ENCODE measurements at places on chromosomes 3 and 15.

- DNase-seq: no peak
These were observed 567.7 kb downstream of the NAALADL2 start for GRCh38 chr3:175426805-175427204.

GRCh38 chr3:49756036-49756435 lies 30.3 kb downstream of the IP6K1 start:
- no peak for DNase-seq

GRCh38 chr15:33547876-33548275 lies 237.1 kb downstream of the RYR3 start:
- no peak for DNase-seq

- DNase-seq: no peak
These were observed 35.1 kb upstream of the IL12A start for GRCh38 chr3:159953325-159954085.

DNA sequence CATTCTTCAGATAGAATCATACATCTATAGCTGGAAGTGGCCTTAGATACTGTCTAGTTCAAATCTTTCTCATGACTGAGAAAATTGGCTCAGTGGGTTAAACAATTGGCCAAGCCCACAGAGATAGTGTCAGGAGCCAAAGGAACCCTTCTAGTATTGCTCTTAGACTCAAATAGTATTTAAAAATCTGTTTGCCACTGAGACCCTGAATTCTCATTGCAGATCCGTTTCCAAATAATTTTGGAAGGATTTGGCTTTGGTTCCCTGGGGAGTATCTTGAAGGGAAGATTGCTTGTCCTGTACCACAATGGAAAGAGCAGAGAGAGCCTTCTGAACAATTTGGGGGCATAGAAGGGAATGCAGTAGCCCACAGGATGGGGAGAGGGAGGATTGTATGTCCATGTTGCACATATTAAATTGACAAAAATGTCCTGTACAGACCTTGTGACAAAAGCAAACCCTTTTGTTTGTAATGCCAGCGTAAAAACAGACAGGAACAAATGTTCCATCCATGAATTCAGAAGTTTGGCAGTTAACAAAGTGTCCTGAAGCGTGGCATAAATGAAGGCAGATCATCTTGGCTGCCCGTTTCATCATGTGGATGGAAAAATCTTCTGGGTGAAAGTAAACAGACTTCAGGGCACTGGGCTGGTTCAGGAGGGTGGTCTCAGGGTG lies 156.4 kb upstream of the RASGRP1 start:
- DNase-seq: no peak

- no peak for DNase-seq
These were observed 21.5 kb upstream of the KCNMB3 start for GRCh38 chr3:179272385-179272784.

- no peak for DNase-seq
These were observed 2.1 kb downstream of the CCDC51 start for GRCh38 chr3:48437812-48438211.

- DNase-seq: no peak
These were observed 302.5 kb downstream of the UNC13C start for GRCh38 chr15:54280726-54281125.

- DNase-seq: no peak
These were observed 176.6 kb downstream of the USP13 start for GRCh38 chr3:179829401-179829800.

DNA sequence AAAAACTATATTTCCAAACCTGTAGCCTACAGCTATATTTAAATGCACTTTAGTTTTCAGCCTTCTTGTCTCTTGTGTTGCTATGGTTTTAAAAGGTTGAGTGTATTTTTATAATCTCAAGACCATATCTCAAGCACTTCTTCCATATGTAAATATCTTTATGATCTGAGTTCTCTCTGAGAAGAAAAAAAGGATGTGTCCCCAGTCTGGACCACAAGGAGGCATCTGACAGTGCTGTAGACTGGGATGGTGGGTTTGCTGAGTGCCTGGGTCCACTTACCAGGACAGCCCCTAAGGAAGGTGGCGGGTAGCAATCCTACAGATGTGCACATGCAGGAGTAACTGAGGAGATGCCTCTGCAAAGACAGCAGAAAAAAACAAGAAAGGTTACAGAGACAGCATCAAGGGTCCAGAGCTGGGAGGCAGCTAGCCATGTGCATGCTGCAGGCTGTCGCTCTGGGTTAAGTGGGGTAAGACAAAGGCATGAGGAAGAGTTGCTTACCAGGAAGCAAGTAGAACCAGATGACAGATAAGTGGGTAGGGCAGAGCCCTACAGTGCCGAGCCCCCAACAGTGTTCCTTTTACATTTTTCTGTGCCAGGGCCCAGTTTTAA lies 70.6 kb upstream of the SNRK start:
- no peak for DNase-seq

- no peak for DNase-seq
These were observed 227.1 kb downstream of the RPLP1 start for GRCh38 chr15:69679623-69680228.

- no peak for DNase-seq
These were observed 98.1 kb upstream of the ARHGEF3 start for GRCh38 chr3:56899851-56900250.

DNA sequence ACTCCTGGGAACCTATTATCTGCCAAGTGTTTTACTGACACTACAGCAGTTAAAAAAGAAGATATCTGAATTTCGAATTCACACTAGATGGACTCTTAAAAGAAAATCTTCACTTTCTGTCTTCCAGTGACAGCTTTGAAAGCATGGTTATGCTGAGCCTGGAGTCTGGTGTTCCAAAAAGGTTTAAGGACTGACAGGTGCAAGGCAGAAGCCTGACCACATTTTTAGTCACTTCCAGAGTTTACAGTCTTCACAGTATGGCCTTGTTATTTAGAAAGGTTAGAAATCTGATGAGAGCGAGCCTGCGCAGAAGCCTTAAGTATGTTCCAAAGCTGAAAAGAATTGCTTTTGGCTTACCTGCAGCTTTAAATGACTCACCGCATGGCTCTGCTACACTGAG lies 59.9 kb downstream of the ETV5 start:
- no peak for DNase-seq

GRCh38 chr15:63089260-63090043 lies 32.2 kb upstream of the LACTB start:
- DNase-seq: no peak

DNA sequence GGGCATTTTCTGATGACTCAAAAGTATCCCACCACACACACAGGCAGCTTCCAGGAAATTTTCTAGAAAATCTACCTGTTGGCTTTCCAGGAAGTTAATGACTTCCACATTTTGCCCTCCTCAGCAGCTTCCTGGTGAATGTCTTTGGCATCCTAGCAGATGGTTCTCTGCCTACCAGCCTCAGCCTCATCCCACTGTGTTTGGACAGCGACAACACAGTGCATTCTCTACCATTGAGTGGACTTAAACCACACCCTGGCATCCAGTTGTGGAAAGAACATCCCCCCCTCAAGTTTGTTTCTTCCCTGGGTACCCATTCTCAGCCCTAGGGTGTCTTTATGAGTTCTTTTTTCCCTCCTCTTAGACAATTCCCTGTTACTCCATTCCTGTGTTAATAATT lies 50.8 kb upstream of the GADL1 start:
- no peak for DNase-seq

GRCh38 chr3:62073038-62073437 lies 300.3 kb downstream of the FEZF2 start:
- DNase-seq: no peak

DNA sequence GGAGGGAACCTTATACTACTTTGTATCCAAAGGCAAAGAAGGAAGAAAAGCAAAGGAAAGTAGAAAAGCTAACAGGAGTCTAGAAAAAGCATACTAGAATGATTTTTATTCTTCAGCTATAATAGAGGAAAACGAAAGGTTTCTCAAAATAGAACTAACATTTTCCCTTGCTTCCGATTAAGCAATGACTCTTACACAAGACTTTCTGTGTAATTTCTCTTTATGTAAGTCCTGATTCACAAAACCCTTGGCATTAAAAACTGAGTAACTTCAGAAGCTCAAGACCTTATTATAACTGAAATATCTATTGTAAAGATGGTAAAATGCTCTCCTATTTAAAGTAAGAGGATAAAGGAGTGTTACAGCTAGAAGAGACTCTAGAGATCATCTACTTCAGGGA lies 97.4 kb downstream of the DTWD1 start:
- DNase-seq: no peak

GRCh38 chr3:5012367-5012766 lies 33.1 kb downstream of the BHLHE40 start:
- DNase-seq: no peak

DNA sequence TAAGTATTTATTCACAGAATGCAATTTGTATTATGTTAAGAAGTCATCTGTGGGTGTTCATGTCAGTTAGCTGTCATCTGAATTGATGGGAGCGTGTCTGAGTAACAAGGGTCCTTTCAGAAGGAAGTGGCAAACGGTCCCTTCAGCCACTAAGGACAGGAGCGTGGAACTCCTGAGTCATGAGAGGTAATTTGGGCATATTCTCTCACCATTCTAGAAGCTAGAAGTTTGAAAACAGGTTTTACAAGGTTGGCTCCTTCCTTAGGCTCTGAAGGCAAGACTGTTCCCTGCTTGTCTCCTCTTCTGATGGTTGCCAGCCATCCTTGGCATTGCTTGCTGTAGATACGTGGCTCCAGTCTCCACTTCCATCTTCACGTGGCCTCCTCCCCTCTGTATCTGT lies 19.7 kb downstream of the ABHD2 start:
- DNase-seq: no peak

DNA sequence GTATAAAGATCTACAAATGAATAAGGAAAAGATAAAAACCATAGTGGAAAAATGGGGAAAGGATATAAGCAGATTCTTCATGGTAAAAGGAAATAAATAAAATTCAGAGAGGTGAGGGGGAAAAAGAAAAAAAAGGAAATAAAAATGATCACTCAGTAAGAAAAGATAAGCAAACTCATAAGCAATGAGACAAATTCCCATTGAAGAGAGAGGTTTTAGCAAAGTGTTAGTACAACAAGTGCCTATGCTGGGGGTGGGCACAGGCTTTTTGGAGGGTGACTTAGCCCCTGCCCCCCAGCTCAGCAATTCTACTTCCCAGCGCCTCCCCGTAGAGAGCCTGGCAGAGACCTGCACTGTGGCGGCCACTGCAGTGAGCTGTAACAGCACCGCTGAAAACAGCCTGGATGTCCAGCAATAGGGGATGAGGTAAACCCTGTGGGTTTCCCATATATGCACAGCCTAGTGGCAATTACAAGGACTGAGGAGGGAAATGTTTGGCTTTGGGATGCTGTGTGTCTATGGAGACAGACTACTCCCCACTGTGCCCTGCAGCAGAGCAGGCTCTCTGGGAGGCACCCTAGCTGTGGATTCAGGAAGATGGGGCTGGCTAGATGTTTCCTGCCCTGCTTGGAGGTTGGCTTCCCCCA lies 23.7 kb upstream of the SFMBT1 start:
- no peak for DNase-seq

DNA sequence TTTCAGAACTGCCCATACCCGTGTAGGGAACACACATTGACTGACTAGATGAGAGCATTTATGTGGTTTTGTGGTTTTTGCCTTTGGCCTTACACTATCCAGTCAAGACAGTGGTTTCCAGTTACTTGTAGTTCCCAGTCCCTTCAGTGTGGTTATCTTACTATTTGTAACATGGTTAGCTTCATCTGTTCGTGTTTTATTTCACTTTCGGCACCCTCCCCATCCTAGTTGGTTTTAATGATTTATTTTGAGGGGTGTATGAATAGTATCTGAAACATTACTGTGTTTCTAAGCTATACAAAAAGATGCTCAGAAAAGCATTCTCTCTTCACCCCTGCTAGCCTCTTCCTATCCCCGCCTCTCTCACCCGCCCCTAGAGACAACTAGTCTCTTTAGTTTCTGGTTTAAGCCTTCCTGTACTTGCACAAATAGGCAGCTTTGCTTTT lies 14.1 kb downstream of the LYSMD4 start:
- no peak for DNase-seq

DNA sequence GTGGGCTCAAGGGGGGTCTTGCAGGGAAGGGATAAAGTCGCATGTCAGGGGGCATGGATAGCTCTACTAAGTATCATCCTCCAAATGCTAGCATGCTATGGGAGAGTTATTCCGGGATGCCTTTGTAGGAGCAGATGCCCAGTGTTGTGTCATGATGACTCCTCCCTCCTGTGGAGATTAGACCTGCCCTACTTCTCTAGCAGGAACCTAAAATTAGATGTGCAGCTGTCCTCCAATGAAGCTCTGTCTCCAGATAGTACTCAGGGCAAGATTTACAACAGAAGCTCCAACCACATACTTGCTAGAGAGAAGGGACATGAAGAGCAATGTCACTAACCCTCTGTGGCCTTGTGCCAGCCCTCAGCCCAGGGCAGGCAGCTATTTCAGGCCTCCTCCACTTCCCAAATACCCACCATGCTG lies 82.5 kb downstream of the AGBL1 start:
- DNase-seq: no peak

- DNase-seq: no peak
These were observed 16.9 kb upstream of the IFT57 start for GRCh38 chr3:108239082-108239481.

GRCh38 chr3:107208796-107209195 lies 168.4 kb upstream of the CCDC54 start:
- no peak for DNase-seq

- no peak for DNase-seq
These were observed 1159.8 kb upstream of the ALCAM start for GRCh38 chr3:104206925-104207324.

- no peak for DNase-seq
These were observed 201.4 kb downstream of the SSR3 start for GRCh38 chr3:156353563-156353962.

- DNase-seq: no peak
These were observed 218.6 kb downstream of the PDCD6IP start for GRCh38 chr3:34016925-34017587.

DNA sequence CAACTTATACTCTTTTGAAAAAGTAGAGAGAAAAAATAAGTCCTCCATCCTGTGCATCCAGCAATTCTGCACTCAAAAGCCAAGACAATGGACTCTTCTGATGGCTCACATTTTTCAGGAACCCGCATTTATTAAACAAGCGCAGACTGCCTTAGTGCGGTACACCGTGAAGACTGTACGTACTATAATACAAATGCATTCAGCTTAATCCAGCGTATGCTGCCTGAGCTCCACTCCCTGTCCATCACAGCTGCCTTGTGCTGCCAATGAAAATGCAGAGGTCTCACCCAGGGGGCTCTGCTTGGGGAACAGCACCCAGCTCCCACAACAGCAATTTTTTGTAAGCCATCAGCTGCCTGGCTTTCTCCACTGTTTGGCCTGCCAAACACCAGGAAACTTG lies 350.9 kb downstream of the ULK4 start:
- no peak for DNase-seq

GRCh38 chr15:74412159-74412558 lies 21.6 kb downstream of the SEMA7A start:
- no peak for DNase-seq

- no peak for DNase-seq
These were observed 44.1 kb downstream of the UMPS start for GRCh38 chr3:124774327-124774718.

DNA sequence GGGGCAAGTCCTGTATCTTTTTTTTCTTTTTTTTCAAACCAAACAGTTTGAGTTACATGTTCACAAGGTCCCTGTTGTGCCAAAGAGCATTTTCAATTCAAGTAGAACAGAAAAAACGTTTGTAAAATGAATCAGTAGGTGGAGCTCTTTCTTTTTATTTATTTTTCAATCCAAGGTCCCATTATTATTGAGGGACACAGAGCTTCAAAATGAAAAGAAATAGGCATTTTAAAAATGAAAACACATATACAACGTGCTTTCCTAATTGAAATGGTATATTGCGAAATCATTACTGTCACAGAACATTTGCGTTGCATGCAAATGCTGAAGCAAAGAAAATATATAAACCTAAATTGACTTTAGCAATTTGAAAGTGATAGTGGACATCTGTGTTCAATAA lies 711.0 kb downstream of the MECOM start:
- no peak for DNase-seq

- no peak for DNase-seq
These were observed 65.1 kb upstream of the ATP11B start for GRCh38 chr3:182728238-182728637.

Measured in activated CD8-positive, alpha-beta memory T cell treated with anti-CD3 and anti-CD28 coated beads for 4 hours (primary cell).